ENCODE measurements at places on chromosomes 2 and 18. TPM values are rescaled to one million over a fixed set of nuclear protein-coding genes. Genes with fewer than 3 reads are reported as not detected.

- no peak for DNase-seq
Observed at GRCh38 chr2:95267458-95268210, 6.6 kb upstream of the PROM2 start.

RPRM gene
- total RNA-seq = not detected

- no peak for DNase-seq
Observed at GRCh38 chr18:62357079-62357719, 32.1 kb downstream of the TNFRSF11A start.

QPCT gene
- 2.0 TPM for total RNA-seq

- no peak for DNase-seq
Observed at GRCh38 chr2:41736105-41736567, 311.7 kb upstream of the PKDCC start.

ASB18 gene
- total RNA-seq = 11.3 TPM

- no peak for DNase-seq
Observed at GRCh38 chr2:101310090-101310833, 1.8 kb upstream of the RNF149 start.

EML6 gene
- 0.77 TPM for total RNA-seq

DNA sequence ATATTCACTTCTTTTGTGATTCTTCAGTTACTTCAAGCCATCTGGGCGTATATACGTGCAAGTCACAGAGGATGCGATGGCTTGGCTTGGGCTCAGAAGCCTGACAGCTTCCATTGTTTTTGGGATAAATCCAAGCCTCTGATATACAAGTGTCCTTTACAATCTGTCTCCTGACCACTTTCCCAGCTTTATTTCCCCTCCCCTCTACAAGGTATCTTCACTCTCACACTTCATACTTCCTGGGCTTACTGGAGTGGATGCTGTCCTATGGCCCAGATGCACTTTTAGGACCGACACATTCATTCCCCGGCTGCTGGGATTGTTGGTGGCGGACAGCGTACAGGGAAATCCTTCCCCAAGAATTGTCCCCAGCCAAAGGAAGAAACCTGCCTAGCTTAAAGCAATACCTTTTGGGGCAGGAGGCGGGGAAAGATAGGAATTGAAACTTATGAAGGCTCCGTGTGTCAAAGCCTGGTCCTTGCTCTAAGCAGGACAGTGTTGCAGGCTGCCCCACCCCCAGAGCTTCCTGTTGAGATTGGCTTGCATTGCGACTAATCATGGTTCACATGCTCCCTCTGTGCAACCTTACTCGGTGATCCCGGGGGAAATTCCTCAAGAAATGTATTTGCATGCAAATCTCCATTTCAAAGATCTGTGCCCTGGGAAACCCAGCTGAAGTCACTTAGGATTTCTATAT is 802.9 kb upstream of the ID2 start:
- DNase-seq = no peak

DNA sequence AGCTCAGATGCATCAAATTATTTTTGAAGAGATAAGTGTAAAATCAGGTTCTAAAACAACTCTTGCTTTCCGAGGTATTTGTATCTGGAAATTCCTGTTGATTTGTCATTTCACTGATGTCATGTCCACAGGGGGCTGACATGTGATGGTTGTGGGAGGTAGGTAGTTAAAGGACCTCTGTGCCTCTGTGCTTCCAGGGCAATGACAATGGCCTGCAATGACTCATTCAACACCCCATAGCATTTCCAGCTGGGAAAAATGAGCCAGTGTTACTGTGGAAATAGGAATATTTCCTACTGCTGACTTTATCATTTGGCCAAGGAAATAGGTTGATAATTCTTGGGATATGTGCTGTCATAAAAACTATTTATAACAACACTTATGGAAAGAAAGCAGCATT is 86.2 kb upstream of the CCDC195 start:
- no peak for DNase-seq

DNA sequence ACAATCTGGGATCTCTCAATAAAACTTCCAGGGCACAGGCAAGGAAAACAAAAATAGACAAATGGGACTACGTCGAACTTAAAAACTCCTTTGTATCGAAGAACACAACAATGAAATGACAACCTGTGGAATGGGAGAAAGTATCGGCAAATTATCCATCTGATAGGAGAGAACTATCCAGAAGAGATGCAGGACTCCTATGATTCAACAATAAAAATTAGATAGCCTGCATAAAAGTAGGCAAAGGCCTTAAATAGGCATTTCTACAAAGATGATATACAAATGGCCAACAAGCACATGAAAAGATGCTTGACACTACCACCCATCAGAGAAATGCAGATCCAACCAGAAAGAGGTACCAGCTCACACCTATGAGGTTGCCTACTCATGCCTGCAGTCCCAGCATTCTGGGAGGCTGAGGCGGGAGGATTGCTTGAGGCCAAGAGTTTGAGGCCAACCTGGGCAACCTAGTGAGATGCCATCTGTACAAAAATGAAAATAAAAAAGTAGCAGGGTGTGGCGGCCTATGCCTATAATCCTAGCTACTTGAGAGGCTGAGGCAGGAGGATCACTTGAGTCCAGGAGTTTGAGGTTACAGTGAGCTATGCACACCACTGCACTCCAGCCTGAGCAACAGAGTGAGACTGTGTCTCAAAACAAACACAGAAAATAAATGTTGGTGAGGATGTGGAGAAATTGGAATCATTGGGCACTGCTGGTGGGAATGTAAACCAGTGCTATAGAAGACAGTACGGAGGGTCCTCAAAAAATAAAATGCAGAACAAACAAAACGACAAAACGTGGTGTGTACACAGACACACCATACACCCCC is 21.6 kb downstream of the TWIST2 start:
- DNase-seq = no peak

DNA sequence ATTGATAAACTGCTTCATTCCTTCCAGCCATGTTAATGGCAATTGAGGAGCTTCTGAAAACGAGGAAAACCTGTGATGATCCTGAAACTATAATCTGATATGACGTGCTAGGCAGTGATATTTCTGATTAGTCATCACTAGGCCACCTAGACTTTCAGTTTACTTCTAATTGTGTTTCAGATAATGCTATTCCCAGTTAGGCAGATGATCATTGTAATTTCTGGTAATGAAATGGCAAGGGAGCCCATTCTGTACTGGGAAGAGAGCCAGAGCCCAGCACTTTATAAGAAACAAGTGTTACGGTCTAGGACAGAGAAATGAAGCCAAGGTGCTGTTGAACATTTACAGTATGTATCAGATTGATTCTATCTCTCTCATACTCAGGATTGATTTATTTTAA is 106.2 kb downstream of the CPO start:
- DNase-seq = no peak

DNA sequence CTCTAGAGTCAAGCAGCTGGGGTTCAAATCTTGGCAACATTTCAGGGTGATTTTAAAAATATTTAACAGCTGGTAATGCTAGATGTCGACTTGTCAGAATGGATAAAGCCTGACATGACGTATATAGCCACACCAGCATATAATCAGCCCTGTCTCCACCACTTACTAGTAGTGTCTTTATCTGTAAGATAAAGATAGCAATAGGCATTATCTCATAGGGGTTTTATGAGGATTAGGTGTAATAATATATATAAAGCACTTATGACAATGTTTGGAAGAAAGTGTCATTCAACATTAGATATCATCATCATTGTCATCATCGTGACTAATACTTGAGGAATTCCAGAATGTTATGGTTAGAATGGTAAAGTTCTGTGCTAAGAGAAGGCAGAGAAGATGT is 369.0 kb upstream of the CWC22 start:
- no peak for DNase-seq

- no peak for DNase-seq
Observed at GRCh38 chr18:9825571-9826073, 60.2 kb upstream of the TXNDC2 start.

GRCh38 chr2:52365946-52366345 is 1334.0 kb upstream of the NRXN1 start:
- no peak for DNase-seq

- DNase-seq = no peak
Observed at GRCh38 chr2:211516537-211516936, 960.1 kb downstream of the CPS1 start.

- no peak for DNase-seq
Observed at GRCh38 chr2:76467326-76467725, 756.6 kb upstream of the GCFC2 start.

DNA sequence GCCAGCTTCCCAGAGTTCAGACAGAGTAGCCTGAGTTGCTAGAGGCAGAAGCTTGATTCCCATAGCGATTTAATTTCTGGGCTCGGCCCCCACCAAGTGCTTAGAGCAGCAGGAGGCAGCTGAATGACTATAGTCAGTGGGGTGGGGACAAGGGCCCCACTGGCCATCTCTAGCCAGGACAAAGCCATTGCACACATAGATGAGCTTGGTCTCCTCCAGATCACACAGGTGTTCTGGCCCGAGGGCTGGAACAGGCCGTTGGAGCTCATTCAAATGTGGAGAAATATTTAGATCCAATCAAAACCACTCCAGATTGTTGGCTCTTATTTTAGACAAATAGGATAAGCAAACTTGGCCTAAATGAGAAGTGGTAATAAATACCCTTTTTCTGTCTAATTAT is 287.3 kb upstream of the NCKAP5 start:
- DNase-seq = no peak

TXNDC2 gene
- not detected for total RNA-seq

- no peak for DNase-seq
Observed at GRCh38 chr2:101677658-101678057, 19.8 kb upstream of the MAP4K4 start.

GRCh38 chr2:34602262-34602661 is 1003.2 kb upstream of the FAM98A start:
- no peak for DNase-seq

AQP12B gene
- total RNA-seq = not detected

GRCh38 chr2:170932166-170932565 is 3.1 kb downstream of the GORASP2 start:
- DNase-seq = no peak

All from left ventricle myocardium inferior (tissue), 1 donor.